ENCODE measurements at places on chromosomes 7 and 10.

DNA sequence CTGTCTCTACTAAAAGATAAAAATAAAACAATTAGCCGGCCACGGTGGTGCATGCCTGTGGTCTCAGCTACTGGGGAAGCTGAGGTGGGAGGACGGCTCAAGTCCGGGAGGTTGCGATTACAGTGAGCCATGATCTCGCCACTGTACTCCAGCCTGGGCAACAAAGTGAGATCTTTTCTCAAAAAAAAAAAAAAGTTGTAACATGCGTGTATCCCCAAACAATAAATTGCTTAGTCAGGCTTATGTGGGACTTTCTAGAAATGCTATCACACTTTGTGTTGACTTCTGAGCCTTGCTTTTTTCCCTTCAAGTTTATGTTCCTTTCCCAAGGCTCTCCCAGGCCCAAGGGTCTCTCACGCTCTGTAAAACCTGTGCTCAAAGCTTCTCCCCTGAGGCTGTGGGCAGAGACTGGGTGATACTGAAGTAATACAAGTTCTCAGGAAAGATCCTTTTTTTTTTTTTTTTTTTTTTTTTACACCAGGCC is 88.0 kb upstream of the TNS3 start:
- no peak for DNase-seq

DNA sequence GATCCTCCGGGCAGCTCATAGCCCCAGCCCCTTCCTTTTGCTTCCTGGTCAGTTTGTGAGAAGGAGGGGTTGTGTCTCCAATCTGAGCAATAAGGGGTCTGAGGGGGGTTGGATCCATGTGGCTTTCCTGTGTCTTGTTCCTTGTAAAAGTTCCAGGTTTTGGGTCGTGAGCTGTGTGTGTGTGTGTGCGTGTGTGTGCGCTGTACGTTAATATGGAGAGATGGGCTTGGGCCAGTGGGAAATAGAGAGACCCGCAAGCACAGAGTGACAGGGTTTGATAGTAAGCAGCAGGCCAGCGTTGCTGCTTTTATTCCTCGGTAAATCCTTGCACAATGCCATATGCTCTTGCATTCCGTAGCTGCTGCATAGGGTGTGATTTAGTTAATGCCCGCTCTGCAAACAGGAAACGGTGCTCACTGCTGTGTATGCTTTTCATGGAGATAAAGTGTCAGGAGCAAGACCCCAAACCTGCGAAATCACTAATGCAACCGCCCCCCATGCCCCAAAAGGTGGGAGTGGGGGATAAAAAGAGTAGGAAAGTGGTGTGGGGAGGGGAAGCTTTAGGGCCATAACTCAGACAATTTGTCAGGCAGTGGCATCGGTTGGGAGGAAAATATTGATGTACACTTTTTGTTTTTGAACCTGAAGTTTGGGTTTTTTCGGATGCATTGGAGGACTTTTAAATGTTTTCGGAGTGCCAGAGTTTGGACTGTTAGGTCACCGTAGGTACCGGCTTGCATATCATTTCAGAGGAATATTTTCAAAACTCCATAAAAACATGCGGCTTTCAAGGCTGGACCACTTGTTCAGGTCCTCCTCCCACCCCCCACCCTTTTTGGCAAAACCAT is 108.7 kb downstream of the TCF7L2 start:
- peak; percentile 7 for DNase-seq

GRCh38 chr10:31018962-31019361 is 12.7 kb downstream of the ZNF438 start:
- DNase-seq: no peak

- no peak for DNase-seq
Observed at GRCh38 chr7:55476852-55477780, 95.2 kb downstream of the VOPP1 start.

DNA sequence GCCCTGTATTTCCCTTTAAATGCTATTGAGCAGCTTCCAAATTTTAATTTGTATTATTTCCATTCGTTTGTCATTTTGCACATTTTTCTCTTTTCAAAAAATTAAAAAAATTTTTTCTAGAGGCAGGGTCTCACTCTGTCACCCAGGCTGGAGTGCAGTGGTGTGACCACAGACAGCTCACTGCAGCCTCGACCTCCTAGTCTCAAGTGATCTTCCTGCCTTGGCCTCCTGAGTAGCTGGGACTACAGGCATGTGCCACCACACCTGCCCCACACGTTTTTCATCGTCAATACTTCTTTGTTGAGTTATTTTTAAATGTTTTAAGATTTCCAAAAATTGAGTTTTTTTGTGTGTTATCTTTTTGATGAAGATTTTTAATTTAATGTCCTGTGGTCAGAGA is 4.7 kb downstream of the RPA3 start:
- no peak for DNase-seq

DNA sequence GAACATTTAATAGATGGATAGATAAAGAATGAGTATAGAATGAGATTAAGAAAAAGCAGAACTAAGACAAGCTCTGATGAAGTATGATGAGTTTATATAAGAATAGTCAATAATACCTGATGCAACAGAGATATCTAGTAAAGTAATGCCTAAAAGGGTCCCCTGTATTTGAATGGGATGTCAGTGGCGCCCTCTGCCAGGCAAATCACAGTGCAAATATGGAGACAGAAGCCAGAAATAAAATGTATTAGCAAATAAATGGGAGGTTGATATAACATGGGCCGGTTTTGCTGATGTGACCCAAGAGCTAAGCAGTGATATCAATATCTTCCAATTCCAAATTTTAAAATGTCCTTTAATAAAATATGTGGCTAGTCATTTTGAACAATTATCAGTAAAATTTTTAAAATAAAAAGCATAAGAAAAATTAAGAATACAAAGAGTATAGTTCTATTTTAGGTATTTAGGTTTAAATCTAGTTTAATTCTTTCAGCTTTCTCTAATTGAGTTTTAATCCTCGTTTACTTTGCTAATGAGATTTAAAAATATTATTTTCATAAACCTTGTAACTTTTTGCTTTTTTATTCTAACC is 62.6 kb downstream of the ADK start:
- no peak for DNase-seq

All from head of caudate nucleus (tissue), 42 donors.